SW480 (cell line): ENCODE measurements at places on chromosomes 11 and 22.
A peak's percentile ranks its signal among the peaks of the same experiment; 100 is the strongest.

GRCh38 chr22:44837481-44837880, 85.1 kb downstream of the ARHGAP8 start:
- no peak for DNase-seq

GRCh38 chr11:56783448-56784041, 35.0 kb upstream of the OR9G4 start:
- DNase-seq, result peak; percentile 65

DNA sequence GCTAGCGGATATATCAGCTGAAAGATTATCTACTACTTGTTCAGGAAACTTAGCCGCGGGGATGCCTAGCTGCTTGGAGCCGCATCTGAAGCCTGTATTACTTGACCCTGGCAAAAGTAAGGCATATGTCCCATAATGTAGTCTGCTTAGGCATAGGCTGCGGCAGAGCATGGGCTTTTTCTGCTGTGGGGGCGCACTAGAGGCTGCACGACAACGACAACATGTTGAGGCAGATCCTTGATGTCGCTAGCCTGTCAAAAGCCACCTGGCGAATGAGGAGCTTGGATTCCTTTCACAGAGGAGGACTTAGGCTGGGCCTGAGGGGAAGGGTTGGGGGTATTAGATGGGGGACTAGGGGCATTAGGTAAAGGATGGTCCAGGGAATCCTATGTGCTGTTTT, 1.1 kb upstream of the OR52N2 start:
- DNase-seq, result no peak

DNA sequence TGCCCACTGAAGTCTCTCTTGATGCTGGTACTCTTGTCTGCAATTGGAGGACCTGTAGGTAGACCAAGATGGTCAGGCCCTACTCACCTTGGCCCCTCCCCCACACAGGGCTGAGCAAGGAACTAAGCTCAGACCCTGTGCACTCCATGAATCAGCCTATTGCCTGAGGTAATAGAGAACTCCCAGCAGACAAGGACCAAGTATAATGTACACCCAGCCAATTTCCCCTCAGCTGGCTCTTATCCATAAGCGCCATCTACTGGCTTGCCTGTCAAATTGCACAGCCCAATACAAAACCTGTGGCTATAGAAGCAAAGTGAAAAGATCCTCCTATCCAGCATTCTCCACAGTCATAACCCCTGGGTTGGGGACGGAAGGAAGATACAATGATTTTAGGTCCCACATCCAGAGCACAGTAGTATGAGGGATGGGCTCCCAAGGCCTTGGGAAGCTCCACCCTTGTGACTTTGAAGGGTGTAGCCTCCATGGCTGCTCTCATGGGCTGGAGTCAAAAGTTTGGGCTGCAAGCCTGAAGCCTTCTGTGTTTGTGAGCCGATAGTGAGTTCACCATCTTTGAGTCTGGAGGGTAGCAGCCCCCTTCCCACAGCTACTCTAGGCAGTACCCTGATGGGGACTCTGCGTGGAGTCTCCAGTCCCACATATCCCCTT, 56.0 kb downstream of the GLYATL2 start:
- DNase-seq, result peak; percentile 80

GRCh38 chr22:26837784-26838470, 180.5 kb downstream of the MIAT start:
- no peak for DNase-seq

DNA sequence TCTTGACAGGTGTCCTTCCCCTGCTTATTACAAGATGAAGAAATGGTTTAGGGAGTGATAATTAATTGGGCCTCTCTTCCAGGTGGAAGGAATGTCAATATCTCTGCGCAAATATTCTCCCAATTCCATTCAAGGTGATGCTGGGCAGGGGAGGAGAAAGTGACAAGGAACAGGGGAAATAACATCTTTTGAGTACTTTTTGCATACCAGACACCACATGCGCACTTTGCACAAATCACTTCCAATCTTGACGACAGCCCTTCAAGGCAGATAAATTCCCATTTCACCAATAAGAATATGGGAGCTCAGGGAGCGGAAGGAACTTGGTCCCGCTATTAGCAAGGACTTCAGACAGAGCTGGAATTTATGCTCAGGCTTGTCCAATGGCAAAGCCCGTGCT, 145.1 kb upstream of the TBCEL start:
- no peak for DNase-seq

DNA sequence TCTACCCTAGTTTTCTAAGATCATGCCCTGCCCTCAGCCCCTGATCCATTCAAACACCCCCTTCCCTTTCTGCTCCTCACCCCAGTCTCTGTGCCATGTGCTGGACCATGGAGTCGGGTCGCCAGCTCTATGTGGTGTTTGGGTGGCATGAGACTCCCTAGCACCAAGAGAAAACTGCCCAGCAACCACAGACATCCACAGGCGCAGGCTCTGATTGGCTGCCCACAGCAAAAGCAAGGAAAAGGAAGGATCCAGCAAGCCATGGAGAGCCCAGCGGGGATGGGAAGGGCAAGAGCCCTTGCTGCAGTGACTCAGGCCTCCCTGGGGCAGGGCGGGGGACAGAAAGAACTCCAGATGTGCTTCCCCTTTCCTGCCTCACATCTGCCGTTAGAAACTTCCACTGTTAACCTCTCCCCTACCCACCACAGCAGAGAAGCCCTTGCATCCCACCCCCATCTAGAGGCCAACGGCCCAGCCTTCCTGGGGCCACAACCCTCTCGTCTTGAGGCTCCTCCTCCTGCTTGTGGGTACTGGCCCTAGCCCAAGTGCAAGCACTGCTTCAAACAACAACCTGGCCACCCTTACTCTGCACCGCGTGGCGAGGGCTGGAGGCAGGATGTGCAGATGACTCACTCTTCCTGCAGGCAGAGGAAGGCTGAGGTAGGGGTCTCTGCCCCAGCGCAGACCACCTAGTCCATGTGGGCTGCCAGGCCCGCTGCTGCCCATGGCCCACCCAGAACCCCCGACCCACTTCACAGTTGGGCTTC, 9.7 kb upstream of the AHNAK start:
- DNase-seq, result peak; percentile 97

GRCh38 chr11:128809128-128809527, 58.0 kb downstream of the KCNJ1 start:
- DNase-seq, result no peak

GRCh38 chr11:88618327-88619070, 281.0 kb upstream of the CTSC start:
- DNase-seq, result no peak

DNA sequence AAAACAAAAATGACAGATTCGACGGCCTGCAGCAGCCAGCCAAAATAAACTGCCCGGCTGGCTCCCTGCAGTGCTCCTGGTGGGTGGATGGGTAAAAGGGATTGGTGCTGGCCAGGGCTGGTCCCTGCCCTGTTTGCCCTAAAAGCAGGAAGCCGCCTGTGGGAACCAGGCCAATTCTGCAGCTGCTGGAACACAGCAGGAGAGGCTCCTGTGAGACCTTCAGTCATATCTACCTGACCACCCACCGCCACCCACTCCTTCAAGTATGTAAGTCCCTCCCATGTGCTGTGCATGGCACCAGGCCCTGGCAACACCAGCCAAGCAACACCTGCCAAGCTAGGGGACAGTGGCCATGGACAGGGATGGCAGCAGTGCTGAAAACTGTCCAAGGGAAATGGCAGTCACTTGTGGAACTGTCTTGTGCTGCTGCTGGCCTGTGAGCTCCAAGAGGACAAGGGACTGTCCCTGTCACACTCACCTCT, 48.7 kb upstream of the ARFGAP3 start:
- no peak for DNase-seq

DNA sequence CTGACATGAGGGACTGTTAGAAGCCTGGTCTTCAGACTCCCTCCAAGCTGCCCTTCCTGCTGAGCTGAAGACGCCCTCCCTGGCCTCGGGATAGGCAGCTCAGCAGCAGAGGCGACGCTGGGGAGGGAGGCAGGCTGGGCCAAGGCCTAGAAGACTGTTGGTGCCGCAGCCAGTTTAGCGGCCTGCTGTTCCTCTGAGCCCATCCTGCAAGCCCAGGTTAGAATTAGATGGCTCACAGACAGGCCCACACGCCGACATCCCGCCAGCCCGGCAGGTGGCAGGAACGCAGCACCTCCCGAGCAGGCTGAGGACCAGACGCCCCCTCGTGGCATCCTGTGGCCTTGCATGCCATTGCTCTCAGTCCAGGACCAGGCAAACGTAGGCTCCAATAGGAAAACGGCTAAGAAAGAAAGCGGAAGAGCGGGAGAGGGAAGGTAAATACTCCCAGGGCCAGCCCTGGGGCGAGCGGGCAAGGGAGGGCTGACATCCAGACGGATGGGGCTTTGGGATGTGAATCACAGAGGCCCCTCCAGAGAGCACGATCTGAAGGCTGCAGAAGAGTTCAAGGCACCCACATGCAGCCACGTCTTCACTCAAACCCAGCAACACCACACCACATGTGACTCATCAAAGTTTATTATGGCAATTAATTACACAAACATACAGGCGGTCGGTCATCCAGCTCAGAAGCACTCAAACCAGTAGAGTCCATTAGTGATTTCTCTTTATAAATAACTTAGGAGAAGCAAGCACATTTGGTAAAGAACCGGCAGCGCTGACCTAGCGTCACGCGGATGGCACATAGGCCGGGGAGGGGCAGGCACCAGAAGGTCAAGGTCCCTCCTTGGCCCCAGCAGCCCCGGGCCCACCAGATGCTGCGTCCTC, 27.6 kb downstream of the CD5 start:
- peak; percentile 88 for DNase-seq

DNA sequence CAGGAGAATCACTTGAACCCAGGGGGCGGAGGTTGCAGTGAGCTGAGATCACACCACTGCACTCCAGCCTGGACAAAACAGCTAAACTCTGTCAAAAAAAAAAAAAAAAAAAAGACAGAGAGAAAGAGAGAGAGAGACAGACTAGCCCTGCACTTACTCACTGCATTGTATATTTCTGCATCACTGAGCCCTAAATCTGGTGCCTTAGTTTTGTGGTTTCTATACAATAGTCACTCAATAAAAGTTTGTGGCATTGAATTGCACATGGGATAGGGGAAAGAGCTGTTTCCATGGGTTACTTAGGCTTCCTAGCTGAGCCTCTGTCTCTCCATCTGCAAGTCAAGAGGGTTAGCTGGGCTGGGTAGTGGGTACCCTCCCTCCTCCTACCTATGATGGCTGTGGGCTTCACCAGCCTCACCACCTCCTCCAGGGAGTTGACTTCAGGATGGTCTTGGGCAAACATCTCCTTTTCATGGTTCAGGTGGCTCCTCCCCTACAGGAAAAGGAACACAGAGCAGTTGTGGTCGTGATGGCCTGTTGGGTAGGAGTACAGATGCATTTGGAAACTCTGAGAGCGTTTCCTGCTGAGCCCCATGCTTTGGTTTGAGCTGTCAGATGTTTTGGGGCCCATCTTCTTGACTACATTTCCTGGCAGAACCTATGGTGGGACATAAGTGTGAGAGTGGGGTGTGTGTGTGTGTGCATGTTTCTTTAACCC, 73.2 kb downstream of the CCDC81 start:
- no peak for DNase-seq

GRCh38 chr22:20520093-20520511, 12.7 kb downstream of the MED15 start:
- no peak for DNase-seq

GRCh38 chr11:82906931-82907330, 5.4 kb downstream of the DDIAS start:
- no peak for DNase-seq

DNA sequence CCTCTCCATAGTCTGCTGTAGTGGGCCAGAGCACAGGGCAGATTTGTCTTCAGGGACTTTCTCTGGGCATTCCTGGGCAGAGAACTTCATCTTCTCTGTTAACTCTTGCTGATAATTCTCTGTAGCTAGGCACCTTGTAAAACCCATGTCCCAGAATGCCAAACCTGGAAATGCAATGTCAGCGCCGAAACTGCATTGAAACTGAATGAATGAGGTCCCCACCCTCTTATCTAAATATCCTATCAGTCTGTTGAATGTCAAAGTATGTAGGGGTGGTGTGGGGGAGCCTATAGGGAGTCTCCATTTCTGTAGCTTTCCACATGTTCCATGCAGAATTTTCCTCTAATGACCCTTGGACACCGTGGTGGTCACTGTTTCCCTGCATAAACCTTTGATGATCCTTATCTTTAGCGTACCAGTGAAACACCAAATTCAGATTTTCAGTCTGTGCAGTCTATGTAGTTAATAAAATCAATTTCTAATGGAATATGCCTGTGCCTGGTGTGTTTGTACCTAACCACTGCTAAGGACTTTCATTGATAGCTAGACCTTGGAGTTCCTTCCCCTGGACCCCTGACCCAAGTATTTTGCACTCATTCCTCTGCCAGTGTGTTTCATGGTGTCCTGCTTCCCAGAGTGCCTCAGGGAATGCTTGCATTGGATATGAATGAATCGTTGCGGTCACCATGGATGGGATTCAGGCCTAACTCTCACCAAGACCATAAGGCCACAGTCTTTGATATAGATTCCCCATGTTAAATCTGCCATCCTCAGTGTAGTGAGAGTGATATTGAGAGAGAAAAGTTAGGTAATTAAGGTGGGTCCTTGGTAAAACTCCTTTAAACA, 2.5 kb upstream of the CABIN1 start:
- no peak for DNase-seq
